ENCODE measurements at places on chromosomes 2 and 18.

- DNase-seq = no peak
Observed at GRCh38 chr18:45444040-45444439, 171.2 kb upstream of the SLC14A2 start.

- DNase-seq = no peak
Observed at GRCh38 chr18:75086494-75087034, 122.4 kb downstream of the PTGR3 start.

DNA sequence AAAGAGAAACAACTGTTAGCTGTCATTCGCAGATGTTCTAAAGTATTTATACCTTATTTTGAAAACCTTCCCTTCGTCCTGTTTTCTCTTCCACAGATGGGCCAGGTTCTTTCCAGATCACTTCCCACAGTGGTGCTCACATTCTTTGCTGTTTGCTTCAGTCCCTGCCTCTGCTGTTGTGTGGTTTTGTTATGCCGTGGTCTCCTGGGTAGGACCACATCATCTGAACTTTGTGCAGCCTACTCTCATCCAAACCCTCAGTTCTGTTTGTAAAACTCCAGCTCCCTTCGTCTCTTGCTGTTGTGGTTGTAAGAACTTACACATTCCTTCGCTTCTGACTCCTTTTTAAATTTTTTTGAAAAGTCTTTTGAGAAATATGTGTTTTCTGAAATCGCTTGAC lies 38.1 kb downstream of the ZNF236 start:
- DNase-seq = no peak

- DNase-seq = no peak
Observed at GRCh38 chr2:181750305-181750704, 70.0 kb upstream of the NEUROD1 start.

DNA sequence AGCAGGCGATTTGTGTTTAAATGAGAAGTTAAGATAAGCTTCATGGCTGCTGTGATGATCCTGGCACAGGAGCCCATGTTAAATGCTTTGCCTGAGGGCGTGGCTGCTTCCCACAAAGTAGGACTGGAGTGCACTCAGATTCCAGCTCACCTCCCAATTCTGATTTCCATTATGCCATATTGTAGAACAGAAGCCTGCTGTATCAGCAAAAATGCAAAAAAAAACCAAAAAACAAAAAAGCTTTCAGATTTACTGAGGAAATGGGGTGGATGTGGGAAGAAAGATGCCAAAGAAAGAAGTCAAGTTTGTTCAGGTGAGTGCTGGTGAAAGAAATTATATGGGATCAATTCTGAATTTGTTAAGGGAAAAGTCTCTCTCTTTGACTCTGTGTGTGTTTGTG lies 610.4 kb upstream of the NETO1 start:
- DNase-seq = no peak

GRCh38 chr18:58552057-58552461 lies 76.8 kb downstream of the ALPK2 start:
- DNase-seq = no peak

DNA sequence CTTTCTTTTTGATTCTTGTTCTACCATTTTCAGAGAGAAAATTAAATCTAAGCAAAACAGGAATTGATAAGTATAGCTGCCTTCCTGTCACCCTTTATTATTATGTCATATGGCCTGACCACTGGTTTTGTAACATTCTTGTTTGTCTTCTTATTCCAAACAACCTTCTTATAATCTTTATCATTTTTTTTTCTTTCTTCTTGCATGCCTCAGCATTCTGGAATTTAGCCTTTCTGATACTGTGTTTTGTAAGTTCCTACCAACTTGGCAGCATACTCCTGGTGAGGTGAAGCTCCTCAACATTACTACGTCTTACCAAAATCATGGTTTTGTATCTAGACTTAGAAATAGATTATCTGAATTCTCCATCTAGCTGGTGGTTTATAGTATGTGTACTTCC lies 199.2 kb downstream of the CAMKMT start:
- DNase-seq = no peak

- DNase-seq = no peak
Observed at GRCh38 chr18:75247611-75248421, 37.2 kb downstream of the TSHZ1 start.

All from NCI-H2029 (cell line).